ENCODE measurements at places on chromosomes 6 and 20.
A peak's percentile ranks its signal among the peaks of the same experiment; 100 is the strongest.

- DNase-seq = no peak
Observed at GRCh38 chr6:12947151-12947871, 230.7 kb downstream of the PHACTR1 start.

DNA sequence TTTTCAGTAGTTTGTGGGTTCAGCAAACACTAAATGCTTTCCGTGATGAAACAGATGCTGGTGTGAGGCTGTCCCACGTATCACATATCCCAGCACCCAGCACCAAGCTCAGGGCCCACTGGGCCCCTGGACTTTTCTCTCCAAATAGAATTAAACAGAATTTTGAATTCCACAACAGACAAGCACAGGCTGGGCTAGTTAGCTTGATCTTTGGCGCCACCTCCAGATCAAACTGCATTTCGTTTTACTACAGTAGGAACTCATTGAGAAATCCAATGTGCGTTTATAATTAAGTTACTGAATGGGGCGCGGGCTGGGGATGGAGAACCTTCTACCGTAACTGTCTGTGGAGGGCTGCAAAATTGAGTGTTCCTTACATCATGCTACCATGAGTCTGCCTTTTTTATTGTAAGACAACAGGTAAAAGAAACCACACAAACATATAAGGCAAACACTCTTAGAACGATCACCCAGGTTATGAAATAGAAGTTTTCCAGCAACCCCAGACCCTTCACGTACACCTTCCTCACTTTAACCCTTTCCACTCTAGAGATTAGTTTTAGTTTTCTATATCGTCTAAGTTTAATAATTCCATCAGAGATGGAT, 107.8 kb downstream of the ZFP64 start:
- no peak for DNase-seq

- DNase-seq = no peak
Observed at GRCh38 chr6:107386340-107386739, 73.0 kb downstream of the PDSS2 start.

- DNase-seq = no peak
Observed at GRCh38 chr6:89750338-89750737, 69.3 kb downstream of the MDN1 start.

DNA sequence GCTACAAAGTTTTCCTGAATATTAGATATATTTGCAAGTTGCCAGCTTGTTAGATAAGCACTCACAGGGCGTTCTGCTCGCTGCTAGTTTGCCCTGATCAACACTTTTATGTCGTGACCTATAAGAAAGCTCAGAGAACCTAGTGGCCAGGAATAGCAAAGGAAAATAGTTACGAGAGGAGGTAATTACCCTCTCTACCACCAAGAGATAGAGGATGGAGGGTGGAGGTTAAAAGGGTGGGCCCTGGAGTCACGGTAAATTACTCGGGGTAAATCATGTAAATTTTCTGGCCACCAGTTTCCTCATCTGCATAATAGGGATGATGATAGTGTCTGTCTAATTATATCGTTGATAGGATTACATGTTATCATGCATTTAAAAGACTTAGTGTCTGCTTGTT, 87.2 kb downstream of the JPH2 start:
- DNase-seq = no peak

GRCh38 chr6:41209547-41210320, 8.8 kb upstream of the TREML2 start:
- no peak for DNase-seq

- no peak for DNase-seq
Observed at GRCh38 chr6:51199105-51199552, 380.5 kb downstream of the TFAP2B start.

GRCh38 chr6:34993213-34993612, 104.2 kb downstream of the ANKS1A start:
- DNase-seq = no peak

- no peak for DNase-seq
Observed at GRCh38 chr6:94735270-94735669, 842.1 kb upstream of the MANEA start.

DNA sequence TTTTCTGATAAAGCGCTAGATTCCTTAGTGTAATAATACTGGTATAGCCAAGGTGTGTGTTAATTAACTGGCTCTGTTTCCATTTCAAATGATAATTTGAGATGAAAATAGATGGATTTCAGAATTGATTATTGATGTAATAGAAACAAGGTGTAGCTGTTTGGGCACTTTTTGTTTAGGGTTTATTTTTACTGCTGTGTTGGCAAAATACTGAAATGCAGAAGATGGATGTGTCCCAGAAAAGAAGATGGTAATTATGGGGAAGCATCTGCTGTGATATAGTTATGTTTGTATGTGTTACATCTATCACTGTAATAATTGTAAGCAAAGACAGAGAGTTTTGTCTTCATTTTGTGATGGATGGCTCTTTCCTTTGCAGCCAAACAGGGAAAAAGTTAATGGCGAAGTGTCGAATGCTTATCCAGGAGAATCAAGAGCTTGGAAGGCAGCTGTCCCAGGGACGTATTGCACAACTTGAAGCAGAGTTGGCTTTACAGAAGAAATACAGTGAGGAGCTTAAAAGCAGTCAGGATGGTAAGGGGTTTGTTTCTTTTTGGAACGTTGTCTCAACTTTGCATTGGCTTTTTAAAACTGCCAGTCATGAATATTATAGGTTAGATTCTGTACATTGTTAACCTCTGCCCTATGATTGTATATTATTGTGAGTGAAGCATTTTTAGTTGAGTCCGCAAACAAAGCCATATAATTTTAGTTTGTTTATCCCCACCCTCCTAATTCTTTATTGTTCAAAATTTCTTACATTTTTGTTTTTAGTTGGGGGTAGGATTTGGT, 8.6 kb upstream of the ACAT2 start:
- DNase-seq = no peak

DNA sequence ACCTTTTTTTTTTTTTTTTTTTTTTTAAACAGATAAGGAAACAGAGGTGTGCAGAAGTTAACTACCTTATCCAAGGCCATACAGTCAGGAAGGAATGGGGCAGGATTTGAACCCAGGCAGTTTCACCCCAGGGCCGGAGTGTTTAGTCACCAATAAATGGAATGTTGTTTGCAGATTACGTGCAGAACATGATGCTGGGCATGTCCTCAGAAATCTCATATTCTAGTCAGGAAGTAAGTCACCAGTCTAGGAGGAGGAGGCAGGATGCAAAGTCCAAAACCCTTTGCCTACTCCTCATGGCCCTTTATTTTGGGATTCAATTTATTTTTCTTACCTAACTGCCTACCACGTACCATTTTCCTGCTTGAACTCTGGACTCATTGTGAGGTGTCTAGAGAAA, 57.1 kb upstream of the LRRC1 start:
- no peak for DNase-seq

GRCh38 chr6:93376026-93376540, 43.3 kb downstream of the EPHA7 start:
- no peak for DNase-seq

GRCh38 chr6:118509009-118509617, 39.0 kb upstream of the PLN start:
- DNase-seq = no peak

DNA sequence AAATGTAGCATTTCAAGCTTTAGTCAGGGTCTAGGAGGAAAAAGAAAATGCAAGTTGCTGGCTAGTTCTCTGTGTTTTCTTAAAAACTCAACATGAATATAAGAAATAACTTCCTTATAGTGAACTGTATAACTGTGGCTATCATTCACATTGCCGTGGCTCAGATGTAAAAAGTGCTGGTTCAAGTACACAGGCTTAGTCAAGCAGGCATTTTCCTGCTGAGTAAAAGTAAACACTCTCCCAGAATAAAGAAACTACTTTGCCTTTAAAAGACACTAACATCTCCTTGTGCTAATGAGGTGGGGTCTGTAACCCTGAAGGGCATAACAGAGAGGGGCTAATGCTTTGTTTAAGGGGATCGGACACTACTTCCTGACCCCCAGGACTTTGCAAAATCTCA, 3.3 kb downstream of the ATP5F1E start:
- DNase-seq = no peak

GRCh38 chr6:49145280-49145679, 317.8 kb downstream of the MMUT start:
- no peak for DNase-seq

GRCh38 chr6:137866200-137866913, 702 bp upstream of the TNFAIP3 start:
- peak; percentile 66 for DNase-seq

- no peak for DNase-seq
Observed at GRCh38 chr20:59253779-59254319, 46.6 kb upstream of the EDN3 start.

GRCh38 chr6:7413151-7413823, 23.7 kb downstream of the RIOK1 start:
- DNase-seq = no peak

- no peak for DNase-seq
Observed at GRCh38 chr6:38572186-38572813, 67.4 kb downstream of the BTBD9 start.

- no peak for DNase-seq
Observed at GRCh38 chr6:40049128-40049527, 114.9 kb upstream of the MOCS1 start.

- DNase-seq = no peak
Observed at GRCh38 chr6:157768863-157769551, 54.0 kb upstream of the SNX9 start.

DNA sequence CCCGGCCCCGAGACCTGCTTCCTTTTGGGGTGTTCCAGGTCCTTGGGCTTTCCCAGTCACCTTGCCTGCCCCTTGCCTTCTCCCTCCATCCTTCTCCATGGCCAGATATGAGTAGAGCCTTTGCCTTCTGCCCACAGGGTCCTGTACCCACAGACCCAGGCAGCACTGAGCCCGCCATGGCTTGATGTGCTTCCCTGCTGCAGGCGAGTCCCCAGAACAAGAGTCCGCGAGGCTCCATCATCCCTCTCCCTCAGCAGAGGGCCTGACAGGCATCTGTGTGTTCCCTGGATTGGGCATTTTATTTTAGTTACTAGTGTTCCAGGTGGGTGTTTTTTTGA, 21.9 kb downstream of the PYGB start:
- DNase-seq = no peak

GRCh38 chr20:36591854-36592641, 13.5 kb upstream of the RAB5IF start:
- no peak for DNase-seq

- DNase-seq = peak; percentile 24
Observed at GRCh38 chr6:2911171-2911570, 8.1 kb upstream of the SERPINB9 start.

DNA sequence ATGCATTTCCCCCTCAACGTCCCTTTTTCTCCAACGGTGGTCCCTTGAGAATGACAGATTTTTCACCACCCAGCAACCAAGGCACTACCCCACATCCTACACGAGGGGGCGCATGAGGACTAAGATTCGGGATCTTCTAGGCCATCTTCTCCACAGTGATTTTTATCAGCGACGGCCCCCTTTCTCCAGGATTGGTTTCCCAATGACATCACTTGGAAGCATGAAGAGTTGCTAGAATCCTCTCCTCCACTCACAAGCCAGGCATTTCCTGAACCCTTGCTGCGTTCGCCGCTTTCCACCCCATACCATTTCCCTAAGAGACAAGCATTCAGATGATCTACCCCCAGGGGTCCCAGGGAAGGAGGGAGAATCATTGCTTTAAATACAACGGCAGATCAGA, 252.0 kb downstream of the HIVEP2 start:
- peak; percentile 41 for DNase-seq

- DNase-seq = no peak
Observed at GRCh38 chr6:164087211-164087610, 672.7 kb downstream of the QKI start.

- DNase-seq = no peak
Observed at GRCh38 chr20:34522969-34523871, 7.0 kb downstream of the DYNLRB1 start.

GRCh38 chr6:168562576-168563151, 121.7 kb downstream of the SMOC2 start:
- DNase-seq = no peak

- DNase-seq = peak; percentile 72
Observed at GRCh38 chr20:8722277-8722928, 346.5 kb upstream of the PLCB4 start.

- no peak for DNase-seq
Observed at GRCh38 chr6:10640412-10640811, 54.0 kb downstream of the C6orf52 start.

DNA sequence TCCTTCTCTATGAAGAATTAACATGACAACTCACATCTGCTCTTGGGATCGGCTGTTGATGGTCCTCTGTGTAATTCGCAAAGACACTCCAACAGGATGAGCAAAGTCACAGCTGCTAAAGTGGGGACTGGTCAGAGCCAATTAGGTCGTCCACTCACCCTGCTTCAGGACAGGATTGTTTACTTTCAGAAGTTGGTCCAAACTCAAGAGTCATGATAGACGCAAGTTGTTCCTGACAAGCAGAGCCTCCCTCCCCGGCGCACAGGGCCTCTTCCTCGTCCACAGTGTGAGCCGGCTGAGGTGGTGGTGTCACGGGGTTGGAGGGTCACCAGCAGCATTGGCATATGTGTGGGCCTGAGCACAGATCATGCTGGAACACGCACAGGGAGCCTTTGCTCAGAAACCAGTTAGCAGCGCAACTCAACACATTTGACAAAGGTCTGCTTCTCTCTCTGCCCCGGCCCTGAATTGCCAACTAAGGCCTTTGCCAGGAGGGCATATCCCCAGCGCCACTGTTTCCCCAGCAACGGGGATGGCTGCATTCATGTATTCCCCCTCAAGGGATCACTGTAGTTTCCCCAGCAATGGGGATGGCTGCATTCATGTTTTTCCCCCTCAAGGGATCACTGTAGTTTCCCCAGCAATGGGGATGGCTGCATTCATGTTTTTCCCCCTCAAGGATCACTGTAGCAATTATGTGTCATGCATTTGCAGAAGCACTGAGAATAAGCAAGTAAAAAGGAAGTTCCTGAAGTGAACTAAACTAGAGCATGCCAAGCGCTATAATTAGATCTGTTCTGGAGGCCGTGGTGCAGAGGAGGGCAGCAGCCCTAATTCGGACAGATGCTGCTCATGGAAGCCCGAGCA, 111.7 kb downstream of the THBS2 start:
- no peak for DNase-seq

DNA sequence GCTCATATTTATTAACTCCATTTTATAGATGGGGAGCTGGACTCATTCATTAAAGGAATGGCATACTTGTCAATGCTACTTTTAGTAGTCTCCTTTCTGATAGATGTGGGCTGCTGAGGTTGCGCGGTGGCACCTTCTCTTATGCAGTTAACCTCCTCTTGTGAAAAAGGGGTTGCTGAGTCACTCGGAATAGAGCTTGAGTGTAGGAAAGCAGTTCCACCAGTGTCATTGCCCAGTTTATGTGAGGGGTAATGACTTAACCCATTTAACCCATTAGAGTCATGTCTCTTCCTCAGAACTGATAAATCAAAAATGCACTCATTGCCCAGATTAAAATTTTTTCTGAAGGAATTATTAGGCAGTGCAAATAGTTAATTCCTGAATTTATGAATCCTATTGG, 6.3 kb downstream of the MAPK14 start:
- peak; percentile 79 for DNase-seq

GRCh38 chr6:31493875-31494694, 3.9 kb upstream of the MICB start:
- peak; percentile 77 for DNase-seq

- peak; percentile 70 for DNase-seq
Observed at GRCh38 chr6:113734982-113735381, 122.2 kb upstream of the MARCKS start.

GRCh38 chr20:53335555-53335954, 258.1 kb downstream of the ZNF217 start:
- DNase-seq = no peak
